Substantia nigra (tissue), 51 donors: ENCODE measurements at places on chromosomes 16 and 17.

DNA sequence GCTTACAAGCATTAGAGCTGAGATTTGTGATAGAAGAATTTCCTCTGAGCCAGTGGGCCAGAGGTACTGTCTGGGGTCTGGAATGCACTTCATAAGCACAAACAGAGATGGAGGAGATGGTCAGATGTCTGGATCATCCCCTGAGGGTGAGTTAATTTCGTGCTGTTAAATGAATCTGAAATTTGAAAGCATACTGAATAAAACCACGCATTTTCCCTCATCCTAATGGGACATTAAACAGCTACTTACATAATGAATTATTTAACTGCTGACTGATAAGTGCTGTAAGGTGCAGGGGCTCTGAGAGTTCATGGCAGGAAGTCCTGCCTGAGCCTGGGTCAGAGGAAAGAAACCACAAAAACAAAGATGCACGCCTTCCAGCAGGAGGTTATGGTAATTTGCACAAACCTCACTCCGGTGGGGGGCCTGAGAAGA, 136.3 kb upstream of the XYLT1 start:
- no peak for DNase-seq

GRCh38 chr16:9846362-9847099, 335.7 kb downstream of the GRIN2A start:
- DNase-seq, result no peak

- no peak for DNase-seq
Measured at GRCh38 chr16:87736008-87736382, 29.8 kb downstream of the KLHDC4 start.

- DNase-seq, result no peak
Measured at GRCh38 chr17:72494566-72494965, 373.7 kb downstream of the SOX9 start.

DNA sequence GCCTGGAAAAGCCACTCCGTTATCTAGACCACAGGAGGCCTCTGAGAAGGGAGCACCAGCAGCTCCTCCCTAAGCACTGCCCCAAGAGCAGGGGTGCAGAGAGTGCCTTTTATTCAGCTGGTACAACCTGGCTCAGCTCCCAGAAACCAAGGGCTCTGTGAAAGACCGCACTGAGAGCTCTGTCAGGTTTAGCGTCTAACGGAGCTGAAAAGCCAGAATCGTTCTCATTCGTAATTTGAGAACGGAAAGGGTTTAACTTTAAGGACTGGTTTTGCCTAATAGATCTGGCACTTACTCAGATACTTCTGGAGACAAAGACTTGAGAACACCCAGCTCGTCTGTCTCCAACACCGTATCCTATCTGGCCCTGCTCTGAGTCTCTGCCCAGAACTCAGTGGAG, 13.5 kb downstream of the MPG start:
- no peak for DNase-seq

DNA sequence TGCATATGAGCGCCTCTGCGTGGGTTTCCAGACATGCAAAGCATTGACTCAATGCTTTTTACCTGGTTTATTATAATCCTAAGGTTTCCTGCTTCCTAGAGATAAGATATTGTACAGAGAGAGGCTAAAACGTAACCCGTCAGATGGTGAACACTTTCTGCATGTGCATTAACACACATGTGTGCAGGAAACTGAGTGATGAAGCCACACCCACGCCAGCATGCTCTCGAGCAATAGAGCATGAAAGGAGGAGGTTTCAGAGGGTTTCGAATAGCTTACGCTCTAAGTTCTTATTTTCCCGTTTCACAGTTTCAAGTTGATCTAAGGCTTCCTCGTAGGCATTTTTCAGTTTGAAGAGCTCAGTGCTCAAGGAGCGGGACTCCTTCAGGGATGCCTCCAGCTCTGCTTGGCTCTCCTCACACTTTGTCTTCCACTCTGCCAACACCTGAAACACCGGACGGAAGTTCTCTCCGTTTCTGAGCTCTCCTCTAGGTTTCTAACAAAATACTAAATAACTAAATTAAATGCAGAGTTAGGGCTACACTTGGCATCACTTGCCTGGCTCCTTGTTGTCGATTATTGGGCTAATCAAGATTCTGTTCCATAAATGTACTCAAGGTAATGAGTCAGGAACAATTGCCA, 23.2 kb downstream of the MYH3 start:
- DNase-seq, result no peak

- DNase-seq, result no peak
Measured at GRCh38 chr16:17069681-17070080, 401.1 kb downstream of the XYLT1 start.

GRCh38 chr17:36920032-36921005, 17.0 kb upstream of the LHX1 start:
- DNase-seq, result no peak

- DNase-seq, result no peak
Measured at GRCh38 chr16:84048871-84049270, 6.3 kb upstream of the SLC38A8 start.

GRCh38 chr16:3004319-3004718, 8.4 kb upstream of the CLDN9 start:
- DNase-seq, result no peak

DNA sequence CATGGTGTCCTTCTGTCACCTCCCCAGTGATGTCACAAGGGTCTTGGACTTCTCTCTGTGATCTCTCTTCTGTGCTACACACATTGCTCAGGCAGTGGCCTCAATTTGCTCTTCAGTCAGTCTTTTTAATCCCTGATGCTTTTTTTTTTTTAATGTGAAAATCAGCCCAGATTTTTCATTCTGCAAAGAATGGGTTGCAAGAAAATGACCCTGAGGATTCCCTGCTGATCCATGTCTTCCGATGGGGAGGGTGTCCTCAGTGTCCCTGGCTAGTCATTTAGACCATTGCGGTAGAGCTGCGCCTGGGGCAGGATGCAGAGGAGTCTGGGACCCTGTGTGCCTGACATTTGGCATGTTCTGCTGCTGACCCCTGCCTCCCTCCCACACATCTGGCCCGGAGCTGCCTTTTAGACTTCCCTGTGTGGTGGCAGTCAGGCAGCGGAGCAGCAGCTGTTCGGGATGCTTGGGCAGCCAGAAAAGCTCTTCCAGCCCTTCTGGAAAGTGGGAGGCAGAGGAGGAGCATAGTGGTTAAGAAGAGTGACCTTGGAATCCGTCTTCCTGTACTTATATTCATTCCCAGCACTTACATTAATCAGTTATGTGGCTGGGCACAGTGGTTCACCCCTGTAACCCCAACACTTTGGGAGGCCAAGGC, 12.3 kb downstream of the GPT2 start:
- DNase-seq, result no peak

- DNase-seq, result no peak
Measured at GRCh38 chr16:75340741-75341491, 89.5 kb upstream of the BCAR1 start.

GRCh38 chr17:73430165-73430680, 118.4 kb upstream of the CDC42EP4 start:
- DNase-seq, result no peak
